Neuronal stem cell (in vitro differentiated cells): ENCODE measurements at places on chromosomes 1 and 21.

DNA sequence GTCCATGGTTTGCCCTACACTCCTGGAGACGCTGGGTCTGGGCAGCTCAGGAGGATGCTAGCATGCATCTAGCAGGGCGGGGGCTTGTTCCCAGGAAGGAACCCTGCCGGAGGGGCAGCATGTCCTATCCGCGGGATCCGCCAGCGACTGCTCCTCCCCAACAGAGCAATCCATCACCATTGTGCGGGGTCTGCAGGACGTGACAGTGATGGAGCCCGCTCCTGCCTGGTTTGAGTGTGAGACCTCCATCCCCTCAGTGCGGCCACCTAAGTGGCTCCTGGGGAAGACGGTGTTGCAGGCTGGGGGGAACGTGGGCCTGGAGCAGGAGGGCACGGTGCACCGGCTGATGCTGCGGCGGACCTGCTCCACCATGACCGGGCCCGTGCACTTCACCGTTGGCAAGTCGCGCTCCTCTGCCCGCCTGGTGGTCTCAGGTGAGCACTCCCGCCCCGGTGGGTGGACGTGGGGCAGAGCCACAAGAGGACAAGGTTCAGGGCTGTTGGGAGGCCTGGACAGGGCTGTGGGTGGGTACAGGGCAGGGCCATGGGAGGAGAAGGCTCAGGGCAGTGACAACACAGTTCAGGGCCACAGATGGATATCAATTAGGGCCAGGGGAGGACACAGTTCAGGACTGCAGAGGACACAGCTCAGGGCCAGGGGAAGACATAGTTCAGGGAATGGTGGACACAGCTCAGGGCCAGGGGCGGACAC lies 71.3 kb downstream of the OBSCN start:
- no peaks in the 10 kb centered on the region for H3K36me3 ChIP-seq
- H3K4me1 ChIP-seq = peaks cover 13% of the 10 kb centered on the region
- no peak overlapping the region for H3K27ac ChIP-seq

DNA sequence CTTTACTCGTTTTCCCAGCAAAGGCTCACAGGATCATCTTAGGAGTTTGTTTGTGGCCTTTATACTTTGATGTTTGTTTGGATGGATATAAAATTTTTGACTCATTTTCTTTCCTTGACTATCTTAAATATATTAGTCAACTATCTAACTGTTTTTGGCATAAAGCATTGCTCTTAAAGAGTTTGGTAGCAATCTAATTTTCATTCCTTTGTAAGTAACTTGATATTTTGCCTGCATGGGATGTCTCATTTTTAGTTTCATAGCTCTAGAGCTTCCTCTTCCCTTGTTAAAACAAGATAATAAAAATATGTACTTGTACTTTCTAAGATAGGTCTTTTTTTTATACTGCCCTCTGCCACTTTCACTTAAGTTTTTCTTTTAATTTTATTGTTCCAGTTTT lies 161.9 kb downstream of the MAGI3 start:
- no peak overlapping the region for H3K4me3 ChIP-seq
- no peak for DNase-seq
- H3K4me1 ChIP-seq = no peaks in the 10 kb centered on the region

GRCh38 chr1:55217226-55217986 lies 2.2 kb upstream of the USP24 start:
- peaks cover 3% of the 10 kb centered on the region for H3K4me1 ChIP-seq
- no peak for DNase-seq
- no peak overlapping the region for H3K4me3 ChIP-seq

GRCh38 chr1:30366199-30366598 lies 357.2 kb downstream of the MATN1 start:
- no peak overlapping the region for H3K4me3 ChIP-seq
- no peaks in the 10 kb centered on the region for H3K4me1 ChIP-seq
- DNase-seq = no peak

DNA sequence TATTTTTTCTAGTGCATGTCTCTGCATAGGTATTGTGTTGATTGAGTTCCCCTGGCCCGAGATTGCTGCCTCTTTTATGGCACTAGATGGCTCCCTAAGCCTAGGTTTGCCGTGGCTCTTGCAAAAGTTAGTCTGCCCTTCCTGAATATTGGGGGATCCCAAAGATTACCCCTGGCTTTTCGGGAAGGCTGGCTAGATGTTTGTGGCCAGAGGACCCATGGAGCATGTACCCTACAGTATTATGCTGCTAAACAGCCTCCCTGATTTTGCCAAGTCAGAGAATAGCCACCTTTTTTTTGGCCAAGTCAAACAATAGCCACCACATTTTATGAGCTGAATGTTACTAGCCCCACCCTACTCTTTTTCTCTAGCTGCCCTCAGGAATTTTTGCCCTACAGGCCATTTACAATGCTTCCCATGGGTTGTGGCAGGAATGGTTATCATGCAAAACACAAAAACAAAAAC lies 343.2 kb downstream of the OLFM3 start:
- H3K27ac ChIP-seq = no peak overlapping the region
- peak; percentile 32 for DNase-seq
- H3K4me3 ChIP-seq = no peak overlapping the region

DNA sequence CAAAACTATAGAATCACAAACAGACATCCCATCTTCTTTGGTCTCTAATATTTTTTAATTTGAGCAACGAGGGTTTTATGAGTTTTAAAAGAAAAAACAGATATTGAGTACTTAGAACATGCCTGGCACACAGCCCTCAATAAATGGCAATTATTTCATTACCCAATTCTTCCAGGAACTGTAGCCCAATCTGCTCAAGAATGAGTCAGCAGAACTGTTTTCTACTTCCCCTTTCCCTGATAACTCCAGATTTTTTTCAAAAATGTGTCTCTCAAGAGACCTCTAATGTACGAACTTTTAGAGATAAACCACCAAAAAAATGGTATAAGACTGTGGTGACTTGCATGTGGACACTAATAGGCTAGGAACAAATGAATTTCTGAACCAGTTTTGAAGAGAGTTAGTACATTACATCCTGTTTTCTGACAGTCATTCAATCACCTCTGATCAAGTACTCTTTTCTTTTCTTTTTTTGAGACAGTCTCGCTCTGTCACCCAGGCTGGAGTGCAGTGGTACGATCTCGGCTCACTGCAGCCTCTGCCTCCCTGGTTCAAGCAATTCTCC lies 11.5 kb downstream of the ABL2 start:
- peaks cover 37% of the 10 kb centered on the region for H3K36me3 ChIP-seq
- no peak overlapping the region for H3K27ac ChIP-seq
- no peak overlapping the region for H3K4me3 ChIP-seq
- no peak for DNase-seq
- no peaks in the 10 kb centered on the region for H3K4me1 ChIP-seq

DNA sequence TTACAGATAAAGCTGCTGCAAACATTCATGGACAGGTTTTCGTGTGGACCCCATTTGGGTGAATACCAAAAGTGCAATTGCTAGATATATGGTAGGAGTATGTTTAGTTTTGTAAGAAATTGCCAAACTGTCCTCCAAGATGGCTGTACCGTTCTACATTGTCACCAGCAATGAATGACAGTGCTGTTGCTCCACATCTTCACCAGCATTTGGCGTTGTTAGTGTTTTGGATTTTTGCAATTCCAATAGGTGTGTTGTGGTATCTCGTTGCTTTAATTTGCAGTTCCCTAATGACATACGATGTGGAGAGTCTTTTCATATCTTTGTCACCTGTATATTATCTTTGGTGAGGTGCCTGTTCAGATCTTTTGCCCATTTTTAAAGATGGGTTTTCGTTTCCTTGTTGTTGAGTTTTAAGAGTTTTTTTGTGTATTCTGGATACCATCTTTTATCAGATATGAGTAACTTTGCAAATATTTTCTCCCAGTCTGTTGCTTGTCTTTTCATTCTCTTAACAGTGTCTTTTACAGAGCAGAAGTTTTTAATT lies 12.1 kb downstream of the CATSPERE start:
- H3K4me1 ChIP-seq = no peaks in the 10 kb centered on the region
- no peaks in the 10 kb centered on the region for H3K36me3 ChIP-seq
- H3K4me3 ChIP-seq = no peak overlapping the region
- H3K27ac ChIP-seq = no peak overlapping the region
- H3K27me3 ChIP-seq = no peaks in the 10 kb centered on the region
